ENCODE measurements at places on chromosomes 1 and 21. TPM values are rescaled to one million over a fixed set of nuclear protein-coding genes. Genes with fewer than 3 reads are reported as not detected.

The CLCA2 gene
- not detected for total RNA-seq

The NBPF20 gene
- total RNA-seq, result 0.68 TPM

The S100A1 gene
- 0.74 TPM for total RNA-seq

GRCh38 chr21:28483301-28484035 lies 509.2 kb downstream of the LTN1 start:
- no peak for DNase-seq

DNA sequence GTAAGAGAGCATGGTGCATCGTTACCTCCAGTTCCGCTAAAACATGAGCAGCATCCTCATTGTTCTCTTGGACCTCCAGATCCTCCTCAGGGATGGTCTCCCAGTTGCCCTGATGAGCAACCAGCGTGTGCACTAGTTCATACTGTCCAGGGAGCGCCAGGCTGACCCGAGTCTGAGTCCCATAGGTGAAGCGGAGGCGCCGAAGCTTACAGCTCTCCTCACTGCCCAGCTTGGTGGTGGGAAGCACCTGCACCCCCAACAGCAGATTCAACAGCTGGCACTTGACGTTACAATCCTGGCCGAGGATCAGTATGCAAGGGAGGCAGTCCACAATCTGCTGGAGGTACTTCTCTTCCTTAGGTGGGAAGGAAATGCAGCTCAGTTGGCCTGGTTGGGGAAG lies 24.1 kb downstream of the DSTYK start:
- no peak for DNase-seq

GRCh38 chr1:8523666-8524206 lies 205.8 kb downstream of the SLC45A1 start:
- no peak for DNase-seq

Measured in neural progenitor cell (in vitro differentiated cells).